Cerebellar nuclear complex (tissue), 1 donor: ENCODE measurements at places on chromosomes 11 and 22.

- no peak for DNase-seq
Measured at GRCh38 chr11:19199771-19200170, 2.0 kb downstream of the CSRP3 start.

DNA sequence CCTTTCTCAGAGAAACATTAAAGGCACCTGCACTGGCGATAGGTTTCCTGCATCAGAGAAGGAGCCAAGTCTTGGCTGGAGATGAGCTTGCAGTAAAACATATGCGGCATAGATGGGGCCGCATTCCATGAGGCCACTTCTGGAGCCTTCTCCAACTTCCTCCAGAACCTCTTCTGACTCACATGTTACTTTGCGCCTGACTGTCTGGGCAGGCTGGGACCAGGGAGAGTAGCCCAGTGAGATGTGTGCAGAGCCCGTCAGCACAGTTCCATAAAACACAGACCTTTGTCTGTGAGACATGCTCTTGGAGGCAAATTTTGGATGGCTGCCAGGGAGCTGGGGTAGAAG is 55.4 kb upstream of the BID start:
- no peak for DNase-seq

GRCh38 chr22:48092866-48093265 is 1330.4 kb downstream of the TBC1D22A start:
- no peak for DNase-seq

DNA sequence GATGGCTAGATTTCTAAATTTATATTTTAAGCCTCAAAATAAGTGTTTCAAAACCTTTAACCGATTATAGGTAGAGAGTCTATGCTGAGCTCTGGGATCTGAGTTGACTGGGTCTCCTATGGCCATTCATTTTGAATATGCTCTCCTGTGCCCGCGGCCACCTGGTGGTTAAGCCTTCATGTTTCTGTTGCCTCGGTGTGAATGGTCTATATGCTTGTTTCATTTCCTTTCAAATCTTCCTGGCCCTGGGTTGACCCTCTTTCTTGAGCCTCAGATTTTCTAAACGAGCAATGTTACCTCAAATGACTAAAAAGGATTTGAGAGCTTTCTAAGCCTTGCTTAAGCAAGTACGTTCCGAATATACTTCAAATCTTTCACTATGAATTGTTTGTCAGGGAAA is 789.4 kb upstream of the KIRREL3 start:
- no peak for DNase-seq

DNA sequence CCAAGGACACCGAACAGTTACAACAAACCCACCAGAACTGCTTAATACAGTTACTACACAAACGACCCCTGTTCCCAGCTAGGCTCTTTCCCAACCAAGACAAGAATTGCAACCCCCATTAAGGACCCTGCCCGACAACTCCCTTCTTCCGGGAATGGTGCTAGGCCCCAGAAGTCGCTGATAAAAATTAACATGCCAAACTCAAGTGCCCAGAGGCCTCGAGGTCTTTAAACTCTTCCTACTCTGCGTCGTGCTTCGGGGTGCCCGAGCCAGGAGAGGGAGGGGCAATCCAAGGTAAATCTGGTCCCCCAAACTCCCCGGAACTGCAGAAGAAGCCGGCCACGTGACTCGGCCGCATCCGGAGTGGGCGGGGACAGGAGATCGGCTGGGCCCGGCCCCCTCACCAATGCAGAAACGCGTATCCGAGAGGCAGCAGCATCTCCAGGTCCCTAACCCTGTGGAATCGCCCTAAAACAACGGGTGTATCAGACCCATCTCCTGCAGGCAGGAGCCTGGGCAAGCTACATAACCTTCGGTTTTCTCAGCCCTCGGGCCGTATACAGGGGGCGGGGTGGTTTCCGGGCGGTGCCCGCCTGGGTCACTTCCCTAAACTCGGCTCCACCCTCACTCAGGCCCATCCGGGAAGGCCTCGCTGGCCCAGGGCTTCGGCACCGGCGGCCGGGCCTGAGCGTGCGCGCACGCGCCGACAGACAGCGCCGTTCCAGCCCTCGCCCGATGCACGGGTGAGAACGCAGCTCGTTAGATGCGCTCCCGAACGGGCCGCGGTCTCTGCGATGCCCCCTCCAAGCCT is 1.1 kb downstream of the CFL1 start:
- no peak for DNase-seq

DNA sequence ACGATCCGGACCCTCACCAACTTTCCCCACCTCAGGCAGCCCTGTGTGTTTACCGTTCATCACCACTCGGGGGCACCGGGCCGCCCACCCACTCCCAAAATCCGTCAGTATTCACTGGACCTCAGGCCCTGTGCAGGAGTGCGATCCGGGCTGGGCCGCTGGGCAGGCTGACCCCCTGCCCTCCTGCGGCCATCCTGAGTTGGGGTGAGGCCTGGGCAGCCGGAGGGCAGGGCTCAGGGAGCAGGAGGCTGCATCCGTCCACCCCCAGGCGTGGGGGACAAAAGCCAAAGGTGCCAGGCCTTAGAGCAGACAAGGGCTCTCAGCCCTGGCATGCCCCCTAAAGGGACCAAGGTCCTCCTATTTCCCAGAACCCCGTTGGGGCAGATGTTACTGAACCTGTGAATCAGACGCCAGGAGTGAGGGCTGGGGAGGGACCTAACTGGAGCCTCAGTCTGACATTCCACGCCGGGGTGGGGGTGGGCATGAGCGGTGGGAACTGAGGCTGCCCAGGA is 16.8 kb upstream of the TMEM191C start:
- no peak for DNase-seq

GRCh38 chr22:45353786-45354185 is 44.1 kb downstream of the FAM118A start:
- no peak for DNase-seq

- DNase-seq = no peak
Measured at GRCh38 chr11:47369676-47370075, 8.7 kb downstream of the SPI1 start.

DNA sequence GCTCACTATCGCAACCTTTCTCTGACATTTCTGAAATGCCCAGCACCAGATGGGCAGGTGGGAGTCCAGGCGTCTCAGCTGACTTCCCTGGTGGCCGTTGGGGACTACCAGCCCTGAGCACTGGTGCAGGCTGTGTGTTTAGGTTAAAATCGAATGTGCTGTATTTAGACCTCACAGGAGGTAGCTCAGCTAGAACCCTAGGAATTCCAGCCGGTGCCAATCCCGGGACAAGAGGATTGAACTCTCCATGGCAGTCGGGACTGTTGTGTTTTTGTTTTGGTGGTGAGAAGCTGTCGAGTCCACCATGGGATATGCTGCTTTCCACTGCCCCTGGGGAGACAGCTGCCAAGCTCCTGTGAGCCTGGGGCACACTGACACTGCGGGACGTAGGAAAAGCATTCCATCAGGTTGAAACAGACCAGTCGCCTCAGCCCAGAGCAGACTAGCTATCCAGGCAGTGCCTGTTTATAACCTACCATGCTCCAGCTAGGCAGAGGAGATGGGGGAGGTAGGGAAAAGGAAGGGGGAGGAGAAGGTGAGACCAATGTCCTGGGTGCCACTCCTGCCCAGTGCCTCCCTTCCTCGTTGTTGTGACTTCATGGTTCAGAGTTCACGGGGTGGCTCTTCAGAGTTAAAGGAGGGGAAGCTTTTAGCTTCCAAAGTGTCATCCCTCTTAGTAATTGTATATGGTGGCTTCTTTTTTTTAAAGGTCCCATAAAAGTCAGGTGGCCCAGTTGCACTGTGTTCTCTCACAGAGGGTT is 53.0 kb downstream of the MICAL2 start:
- no peak for DNase-seq

- DNase-seq = no peak
Measured at GRCh38 chr11:103125462-103125861, 16.2 kb downstream of the DYNC2H1 start.

DNA sequence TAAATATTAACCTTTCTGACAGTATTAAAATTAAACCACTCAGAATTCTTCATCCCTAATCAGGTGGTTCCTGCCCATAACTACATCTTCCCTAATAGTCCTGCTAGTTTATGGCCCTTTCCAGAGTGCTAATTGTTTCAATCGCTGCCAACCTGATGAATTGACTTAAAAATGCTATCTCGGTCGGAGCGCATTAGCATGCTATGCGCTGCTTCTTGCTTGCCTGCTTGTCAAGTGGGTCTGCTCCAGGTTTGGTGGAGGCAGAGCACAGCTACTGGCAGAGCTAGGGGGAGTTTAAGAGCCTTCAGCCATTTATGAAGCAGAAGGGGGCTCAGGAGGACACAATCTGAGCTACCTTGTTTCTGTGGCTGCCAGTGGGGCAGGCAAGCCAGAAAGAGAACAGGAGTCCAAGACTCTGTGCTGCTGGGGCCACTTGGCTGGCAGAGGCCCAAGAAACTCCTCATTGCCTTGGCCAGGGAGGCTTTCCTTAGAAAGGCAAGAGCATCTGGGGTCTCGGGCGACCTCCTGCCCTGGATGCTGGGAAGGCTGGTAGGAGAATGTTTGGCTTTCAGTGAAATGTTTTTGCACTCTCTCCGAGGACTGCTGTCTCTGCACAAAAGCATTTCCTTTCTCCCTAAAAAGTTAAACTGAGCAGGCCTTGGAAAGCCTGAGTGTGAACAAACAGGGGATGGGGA is 62.1 kb upstream of the PHOX2A start:
- no peak for DNase-seq

- no peak for DNase-seq
Measured at GRCh38 chr11:121482231-121483129, 29.7 kb upstream of the SORL1-AS1 start.
